ENCODE measurements at places on chromosomes 2 and 18.

DNA sequence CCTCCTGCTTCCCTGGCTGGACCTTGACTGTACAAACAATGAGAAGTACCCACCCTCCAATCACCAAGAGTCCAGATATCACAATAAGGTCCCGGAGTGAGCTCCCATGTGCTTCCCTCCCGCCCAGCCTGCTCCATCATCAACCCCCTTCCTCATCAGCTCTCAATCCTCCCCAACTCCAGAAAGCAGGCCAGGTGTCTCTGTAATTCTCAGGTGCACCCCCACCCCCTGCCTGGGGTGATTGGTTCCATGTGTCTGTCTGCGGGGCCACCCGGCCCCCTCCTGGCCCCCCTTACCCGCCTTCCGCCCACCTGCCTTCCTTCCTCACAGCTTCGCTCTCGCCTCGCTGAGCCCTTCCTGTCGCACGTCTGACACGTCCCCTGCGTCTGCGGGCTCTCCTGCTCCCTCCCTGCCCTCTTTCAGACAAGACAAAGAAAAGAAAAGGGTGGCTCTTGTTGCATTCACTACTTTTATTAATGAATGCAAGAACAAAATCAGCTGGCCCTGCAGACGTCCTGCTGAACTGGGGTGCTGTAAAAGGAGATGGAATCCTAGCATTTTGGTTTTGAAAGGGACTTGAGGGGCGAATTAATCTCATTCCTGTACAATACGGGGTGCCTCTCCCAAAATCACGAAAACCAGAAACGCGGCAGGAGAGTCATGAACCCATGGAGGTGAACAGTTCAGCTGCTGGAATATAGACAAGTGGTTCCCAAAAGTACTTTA lies 26.5 kb upstream of the IGFBP2 start:
- peak; percentile 15 for DNase-seq

DNA sequence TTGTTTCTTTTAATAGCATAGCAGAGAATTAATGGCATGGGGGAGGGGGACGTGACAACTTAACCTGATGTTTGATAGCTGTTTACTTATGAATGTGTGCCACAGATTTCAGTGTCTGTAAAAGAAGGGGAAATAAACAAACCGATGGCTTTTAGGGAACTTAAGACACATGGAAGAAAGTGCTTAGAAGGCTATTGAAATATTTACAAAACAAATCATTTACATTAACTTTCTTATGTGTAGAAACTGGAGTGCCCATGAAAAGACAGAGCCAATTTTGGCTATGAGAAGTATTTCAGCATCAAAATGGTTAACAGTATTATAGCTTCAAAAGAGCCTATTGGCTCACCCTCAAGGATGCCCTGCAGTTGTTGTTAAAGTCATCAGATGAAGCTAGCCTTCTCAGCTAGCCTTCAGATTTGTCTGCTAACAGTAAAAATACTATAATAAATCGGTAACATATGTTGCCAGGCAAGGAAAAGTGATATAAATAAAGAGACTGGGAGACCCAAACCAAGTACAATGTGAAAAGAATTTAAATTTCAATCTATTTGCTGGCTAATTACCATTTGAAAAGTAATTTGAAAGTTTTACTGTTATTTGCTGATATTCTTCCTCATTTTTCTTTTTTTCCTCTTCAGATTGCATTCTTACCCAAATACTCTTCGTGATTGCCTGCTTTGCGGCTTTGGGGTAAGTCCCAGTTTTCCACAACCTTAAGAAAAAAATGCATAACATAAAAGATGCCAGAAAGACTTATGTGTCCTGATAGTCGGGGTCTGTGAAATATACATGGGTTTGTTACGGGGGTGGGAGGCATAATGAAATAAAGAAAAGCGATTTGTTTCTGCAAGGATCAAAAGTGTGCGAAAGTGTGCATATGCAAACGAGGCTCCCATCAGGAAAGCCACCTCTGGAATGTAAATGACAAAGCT lies 256.4 kb downstream of the MEIS1 start:
- no peak for DNase-seq

DNA sequence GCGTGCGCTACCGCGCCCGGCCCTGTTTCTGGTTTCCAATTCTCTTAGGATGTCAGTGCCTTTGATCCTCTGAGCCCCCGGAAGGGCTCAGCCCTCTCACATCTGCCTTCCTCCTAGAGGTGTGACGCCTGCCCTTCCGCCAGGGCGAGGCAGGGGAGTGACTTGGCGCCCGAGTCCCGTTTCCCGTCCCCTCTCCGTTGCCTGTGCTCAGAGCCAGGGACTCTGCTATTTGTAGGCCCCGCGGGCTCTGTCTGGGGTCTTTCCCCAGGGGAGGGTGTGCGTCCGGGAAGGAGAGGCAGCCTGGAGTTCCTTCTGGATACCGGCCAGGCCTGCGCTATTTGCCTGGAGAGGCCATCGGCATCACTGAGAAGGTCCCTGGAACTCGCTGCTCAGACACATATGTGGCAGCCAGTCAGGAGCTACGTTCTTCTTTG lies 103.7 kb upstream of the TAF1B start:
- no peak for DNase-seq

DNA sequence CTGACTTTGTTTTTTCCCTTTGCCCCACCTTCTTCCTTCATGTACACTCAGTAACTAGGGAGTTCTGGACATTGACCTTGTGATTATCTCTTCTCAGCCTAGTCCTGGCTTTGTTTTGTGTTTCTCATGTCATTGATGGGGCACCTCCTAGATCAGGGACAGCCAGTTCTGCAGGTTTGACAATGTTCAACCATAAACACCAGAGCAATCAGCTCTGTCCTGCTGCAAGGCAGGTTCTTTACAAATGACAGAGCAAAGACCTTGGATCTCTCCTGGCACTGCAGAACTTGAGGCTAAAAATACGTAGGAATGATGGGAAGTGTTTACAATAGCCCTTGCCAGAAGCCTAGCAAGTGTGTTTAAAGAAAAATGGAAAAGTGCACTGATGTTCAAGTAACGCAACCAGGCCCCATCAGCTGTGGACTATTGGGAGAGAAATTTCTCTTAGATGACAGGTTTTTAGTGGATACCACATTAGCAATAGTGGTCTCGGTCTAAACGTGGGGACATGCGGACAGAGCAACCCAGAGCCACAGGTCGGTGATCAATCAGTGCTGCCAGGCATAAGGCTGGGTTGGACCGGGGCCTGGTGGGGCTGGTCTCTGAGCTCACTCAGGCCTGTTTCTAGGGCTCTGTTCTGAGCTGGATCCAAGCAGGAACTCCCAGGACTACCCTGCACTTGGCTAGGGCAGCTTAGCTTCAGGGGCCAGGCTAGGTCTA lies 76.8 kb downstream of the SOWAHC start:
- peak; percentile 80 for DNase-seq

GRCh38 chr2:179255129-179255528 lies 9.5 kb downstream of the SESTD1 start:
- no peak for DNase-seq

- no peak for DNase-seq
Measured at GRCh38 chr2:85958731-85959130, 69.9 kb upstream of the ST3GAL5 start.

DNA sequence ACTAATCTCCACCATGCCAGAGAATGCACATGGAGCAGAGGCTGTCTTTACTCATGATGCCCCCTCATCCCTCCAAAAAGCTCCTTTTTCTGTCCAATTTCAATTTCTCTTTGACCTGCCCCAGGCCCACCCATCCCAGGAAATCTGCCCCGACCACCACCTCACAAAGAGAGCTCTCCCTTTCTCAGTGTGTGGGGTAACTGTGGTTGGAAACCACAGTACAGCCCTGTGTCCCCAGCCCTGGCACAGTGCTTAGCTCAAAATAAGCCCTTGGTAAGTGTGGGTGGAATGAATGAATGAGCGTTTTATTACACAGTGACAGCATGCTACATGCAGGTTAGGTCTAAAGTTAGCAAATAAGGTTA lies 43.7 kb upstream of the CAB39 start:
- no peak for DNase-seq

GRCh38 chr18:3819961-3820360 lies 370.0 kb downstream of the TGIF1 start:
- peak; percentile 47 for DNase-seq

GRCh38 chr18:12021596-12021995 lies 40.3 kb downstream of the IMPA2 start:
- no peak for DNase-seq

- DNase-seq, result peak; percentile 90
Measured at GRCh38 chr2:23390152-23390551, 5.2 kb downstream of the KLHL29 start.

- DNase-seq, result no peak
Measured at GRCh38 chr2:230690439-230690838, 22.2 kb upstream of the CAB39 start.

GRCh38 chr18:3472681-3473544 lies 22.9 kb downstream of the TGIF1 start:
- no peak for DNase-seq

DNA sequence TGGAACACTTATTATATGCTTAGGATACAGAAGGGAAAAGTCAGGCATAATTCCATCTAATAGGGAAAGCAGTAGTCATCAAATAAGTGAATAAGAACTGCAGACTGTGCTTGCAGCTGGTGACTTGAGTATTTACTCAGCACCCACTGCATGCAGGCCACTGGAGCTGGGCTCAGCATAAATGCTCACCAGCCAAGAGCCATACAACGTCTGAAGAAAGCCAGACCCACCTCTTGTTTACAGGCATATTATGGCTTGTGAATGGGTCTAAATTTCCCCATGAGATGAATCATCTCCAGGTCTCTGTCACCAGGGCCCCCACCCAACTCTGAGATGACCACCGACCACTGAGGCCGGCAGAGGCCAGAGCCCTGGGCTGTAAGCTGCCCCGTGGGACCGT lies 123.8 kb upstream of the PKDCC start:
- no peak for DNase-seq

DNA sequence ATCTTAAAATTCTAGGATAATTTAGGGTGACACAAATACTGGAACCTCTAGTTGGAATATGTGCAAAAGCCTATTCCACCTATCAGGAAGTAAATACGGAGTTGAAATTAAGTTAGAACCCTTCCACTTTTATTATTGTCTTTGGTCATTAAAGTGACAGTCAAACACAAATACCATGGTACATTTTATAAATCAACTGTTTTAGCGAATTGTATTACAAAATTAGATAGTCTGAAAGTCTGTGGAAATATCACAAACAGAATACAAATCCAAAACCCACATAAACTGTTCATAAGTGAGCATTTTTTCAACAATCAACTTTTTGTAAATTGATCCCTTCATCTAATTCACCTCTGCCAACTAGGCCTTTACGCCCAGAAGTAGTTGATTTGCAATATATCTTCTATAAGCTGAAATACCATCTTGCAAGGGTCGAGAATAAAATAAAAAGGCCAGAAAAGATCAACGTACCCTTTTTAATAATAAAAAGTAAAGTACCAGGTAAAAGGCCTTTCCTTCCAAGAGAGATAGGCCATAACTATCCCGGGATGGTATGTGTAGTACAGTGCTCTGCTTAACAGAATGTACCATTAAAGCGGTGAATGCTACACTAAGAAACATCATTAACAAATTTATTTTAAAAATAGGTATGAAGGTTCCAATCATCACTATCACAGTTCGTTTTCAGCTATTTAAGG lies 1.3 kb downstream of the USP34 start:
- DNase-seq, result no peak

- no peak for DNase-seq
Measured at GRCh38 chr2:114089636-114090319, 199.9 kb downstream of the ACTR3 start.

DNA sequence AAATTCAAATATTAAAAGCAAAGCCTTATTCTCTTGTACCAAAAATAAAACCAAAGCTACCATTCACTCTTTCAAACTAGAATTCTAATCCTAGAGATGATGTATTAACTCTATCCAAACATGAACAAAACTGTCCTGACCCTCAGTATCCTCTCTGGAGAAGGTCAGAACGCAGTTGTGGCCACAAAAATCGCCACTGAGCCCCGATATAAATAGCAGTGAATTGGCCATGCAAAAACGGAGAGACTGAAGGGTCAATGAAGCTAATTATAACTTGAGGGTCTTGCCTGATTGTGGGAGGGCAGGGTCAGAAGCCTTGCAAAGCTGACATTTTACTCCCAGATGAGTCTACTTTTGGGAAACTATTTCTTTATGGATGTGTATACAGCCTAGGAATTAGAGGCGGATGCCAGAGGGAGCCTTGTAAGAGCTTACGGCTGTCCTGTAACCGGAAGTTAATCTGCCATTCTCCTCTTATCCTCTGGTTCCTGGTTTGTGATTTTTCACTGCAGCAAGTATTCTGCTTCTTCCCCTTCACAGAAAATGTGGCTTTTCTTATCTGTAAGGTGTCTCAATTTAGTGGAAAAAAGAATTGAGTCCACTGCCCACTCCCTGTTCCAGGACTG lies 28.1 kb downstream of the CAVIN2 start:
- no peak for DNase-seq

GRCh38 chr2:62467100-62467474 lies 38.9 kb downstream of the TMEM17 start:
- DNase-seq, result peak; percentile 71

- DNase-seq, result no peak
Measured at GRCh38 chr18:77119851-77120491, 12.6 kb downstream of the MBP start.

DNA sequence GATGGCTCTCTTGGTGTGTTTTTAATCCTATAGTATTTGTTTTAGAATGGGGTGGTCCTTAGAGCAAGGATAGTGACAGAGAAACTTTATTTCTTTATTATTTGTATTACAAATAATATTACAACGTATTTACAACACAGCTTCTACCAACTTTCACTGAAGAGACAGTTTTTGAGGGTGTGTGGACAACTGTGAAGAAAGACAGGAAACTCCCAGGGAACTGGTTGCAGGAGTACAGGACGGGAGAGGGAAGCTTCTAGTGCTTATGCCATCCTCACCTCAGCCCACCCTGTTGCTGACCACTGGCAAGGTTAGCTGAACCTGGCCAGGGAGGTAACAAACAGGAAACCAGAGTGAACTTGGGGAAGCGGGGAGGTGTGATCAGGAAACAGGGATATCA lies 251.7 kb downstream of the BCL11A start:
- no peak for DNase-seq

GRCh38 chr2:8551622-8552074 lies 130.2 kb upstream of the ID2 start:
- peak; percentile 39 for DNase-seq

DNA sequence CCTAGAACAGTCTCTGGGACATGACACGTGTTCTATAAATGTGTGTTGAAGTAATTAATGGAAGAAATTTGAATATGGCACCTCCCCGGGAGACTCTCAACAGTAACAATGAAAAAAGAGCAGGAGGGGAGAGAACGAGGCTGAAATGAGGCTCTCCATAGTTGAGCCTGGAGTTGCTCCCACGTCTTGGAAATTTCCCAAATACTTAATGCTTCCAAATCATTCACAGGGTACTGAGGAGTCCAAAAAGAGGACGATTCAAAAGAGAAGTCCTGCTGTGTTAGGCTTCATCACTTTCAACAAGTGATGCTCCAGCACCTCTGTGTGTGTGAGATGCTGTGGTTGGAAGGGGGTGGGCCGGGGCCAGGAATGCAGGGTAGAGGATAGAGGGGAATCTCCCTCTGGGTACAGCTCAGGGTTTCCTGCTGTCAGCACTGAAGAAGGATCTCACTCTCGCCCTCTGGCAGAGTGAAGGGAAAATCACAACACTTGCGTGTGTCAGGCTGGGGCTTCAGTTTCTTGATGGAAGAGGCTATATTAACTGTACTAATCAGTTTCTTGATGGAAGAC lies 18.1 kb upstream of the ZNF407 start:
- DNase-seq, result no peak

All from DMS53 (cell line).